ENCODE measurements at places on chromosomes 7 and 10. TPM values are rescaled to one million over a fixed set of nuclear protein-coding genes. Genes with fewer than 3 reads are reported as not detected.

The FBXL13 gene
- 5.4 TPM for total RNA-seq

The LIPN gene
- total RNA-seq: not detected

The NYAP1 gene
- 16.9 TPM for total RNA-seq

The OR2A5 gene
- not detected for total RNA-seq

The FRA10AC1 gene
- total RNA-seq: 11.4 TPM

The GPAM gene
- 14.9 TPM for total RNA-seq

The CYP17A1 gene
- 12.8 TPM for total RNA-seq

The ST8SIA6 gene
- total RNA-seq: 1.1 TPM

The MMD2 gene
- total RNA-seq: 14.7 TPM

The CDHR1 gene
- total RNA-seq: 0.45 TPM

The ELMO1 gene
- 6.7 TPM for total RNA-seq

The SPOCK2 gene
- 163 TPM for total RNA-seq

The ERVW-1 gene
- total RNA-seq: not detected

The GPR26 gene
- not detected for total RNA-seq

The PLPP4 gene
- total RNA-seq: 0.27 TPM

The MBLAC1 gene
- total RNA-seq: 4.4 TPM

The MUC12 gene
- 4.0 TPM for total RNA-seq

The NOS3 gene
- total RNA-seq: 6.1 TPM

The UNC5B gene
- 12.8 TPM for total RNA-seq

The POU6F2 gene
- not detected for total RNA-seq

The GPER1 gene
- total RNA-seq: 11.5 TPM

The OR2A7 gene
- total RNA-seq: 10.7 TPM

The PRLHR gene
- not detected for total RNA-seq

The NEBL gene
- 29.0 TPM for total RNA-seq

The HOXA1 gene
- total RNA-seq: 2.1 TPM

The EMX2 gene
- 1.5 TPM for total RNA-seq

The PMPCB gene
- total RNA-seq: 42.4 TPM

The LIPF gene
- not detected for total RNA-seq
